ENCODE measurements at places on chromosomes 1 and 21.

DNA sequence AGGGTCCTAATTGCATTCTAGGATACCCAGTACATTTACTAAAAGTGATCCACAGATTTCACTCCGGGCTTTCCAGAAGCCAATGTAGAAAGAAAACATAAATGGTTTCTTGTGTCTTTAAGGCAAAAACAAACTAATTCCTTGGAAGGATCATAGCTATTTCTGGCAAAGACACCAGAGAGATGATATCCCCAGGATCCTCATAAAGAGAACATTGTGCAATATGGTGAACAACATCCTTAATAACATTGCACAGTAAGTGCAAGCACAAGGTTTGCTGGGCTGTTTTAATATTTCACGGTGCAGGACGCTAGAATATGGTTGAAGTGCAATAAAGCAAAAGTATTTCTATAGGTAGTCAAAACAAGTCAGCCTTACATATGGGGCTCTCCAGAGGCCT lies 83.0 kb downstream of the NTPCR start:
- DNase-seq = no peak

DNA sequence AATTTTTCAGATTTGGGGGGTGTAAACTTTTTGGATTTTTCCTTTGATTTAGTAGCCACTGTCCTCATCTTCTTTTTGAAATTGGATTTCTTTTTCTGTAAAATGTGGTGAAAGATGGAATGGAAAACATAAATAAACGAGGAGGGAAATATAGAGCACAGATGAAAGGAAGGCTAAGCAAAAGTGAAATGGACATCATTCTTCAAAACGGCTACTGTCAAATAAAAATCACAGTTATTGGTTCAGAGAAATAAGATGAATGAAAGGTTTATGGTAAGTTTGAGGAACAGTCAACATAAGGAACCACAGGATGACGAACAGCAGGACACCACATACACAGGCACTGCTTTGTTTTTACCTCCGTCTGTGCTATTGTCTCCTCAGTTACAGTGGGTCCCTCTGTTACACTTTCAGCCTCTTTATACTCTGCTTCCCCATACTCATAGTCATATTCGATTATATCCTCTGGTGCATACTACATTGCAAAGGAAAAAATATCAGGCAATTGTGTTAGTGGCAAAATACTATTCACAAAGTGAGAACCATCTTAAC lies 82.4 kb downstream of the COL11A1 start:
- no peak for DNase-seq

DNA sequence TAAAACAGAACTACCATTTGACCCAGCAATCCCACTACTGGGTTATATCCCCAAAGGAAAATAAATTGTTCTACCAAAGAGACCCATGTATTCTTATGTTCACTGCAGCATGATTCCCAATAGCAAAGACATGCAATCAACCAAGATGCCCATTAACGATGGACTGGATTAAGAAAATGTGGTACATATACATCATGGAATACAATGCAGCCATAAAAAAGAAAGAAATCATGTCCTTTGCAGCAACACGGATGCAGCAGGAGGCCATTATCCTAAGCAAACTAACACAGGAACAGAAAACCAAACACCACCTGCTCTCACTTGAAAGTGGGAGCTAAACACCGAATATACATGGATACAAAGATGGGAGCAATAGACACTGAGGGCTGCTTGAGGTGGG lies 44.2 kb downstream of the SLC35D1 start:
- no peak for DNase-seq

DNA sequence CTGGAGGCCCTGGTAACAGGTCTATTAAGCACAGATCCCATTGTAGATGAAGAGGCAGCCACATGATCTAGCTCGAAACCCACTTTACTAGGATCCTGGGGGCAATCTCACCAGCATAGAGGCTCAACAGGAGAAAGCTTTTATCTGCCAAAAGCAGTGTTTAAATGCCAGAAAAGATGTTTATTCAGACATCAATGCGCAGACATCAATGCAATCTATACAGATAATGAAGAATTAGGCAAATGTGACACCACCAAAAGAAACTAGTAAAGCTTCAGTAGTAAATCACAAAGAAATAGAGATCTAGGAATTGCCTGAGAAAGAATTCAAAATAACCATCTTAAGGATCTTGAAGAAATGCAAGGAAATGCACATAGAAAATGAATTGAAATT lies 32.5 kb downstream of the OR6Y1 start:
- no peak for DNase-seq

DNA sequence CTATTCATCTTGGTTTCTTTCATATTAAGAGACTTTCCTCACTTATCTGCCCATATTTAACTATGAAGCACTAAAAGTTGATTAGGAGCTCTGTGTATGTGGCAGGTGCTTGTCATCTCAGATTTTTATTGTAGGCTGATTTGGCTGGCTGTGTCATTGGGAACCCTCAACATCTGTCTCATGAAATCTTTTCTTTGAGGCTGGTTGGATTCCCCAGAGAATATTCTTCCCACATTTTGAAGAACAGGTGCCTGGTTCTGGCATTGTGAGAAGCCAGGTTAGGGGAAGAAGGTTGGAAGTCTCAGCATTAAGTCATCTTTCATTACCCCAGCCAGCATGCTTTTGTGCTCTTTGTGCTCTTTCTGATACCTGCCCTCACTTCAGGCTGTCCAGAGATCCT lies 37.1 kb downstream of the EEIG2 start:
- no peak for DNase-seq

DNA sequence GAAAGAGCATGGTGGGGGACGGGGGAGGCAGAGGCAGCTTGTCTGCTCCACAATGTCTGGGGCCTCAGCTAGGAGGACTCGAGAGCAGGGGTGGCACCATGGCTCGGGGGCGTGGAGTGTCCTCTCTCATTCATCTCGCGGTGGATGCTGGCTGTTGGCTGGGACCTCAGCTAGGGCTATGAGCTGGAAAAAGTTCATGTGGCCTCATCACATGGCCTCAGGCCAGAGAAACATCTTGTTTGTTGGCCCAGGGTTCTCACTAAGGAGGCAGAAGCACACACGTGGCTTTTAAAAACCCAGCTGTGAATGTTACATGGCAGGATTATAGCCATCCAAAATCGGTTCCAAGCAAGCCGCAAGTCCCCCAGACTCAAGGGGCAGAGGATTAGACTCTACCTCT lies 6.2 kb upstream of the CENPS start:
- DNase-seq = no peak

- no peak for DNase-seq
Measured at GRCh38 chr1:13899856-13900255, 199.9 kb downstream of the PRDM2 start.

- DNase-seq = peak; percentile 58
Measured at GRCh38 chr1:52631759-52632331, 1.1 kb upstream of the SHISAL2A start.

DNA sequence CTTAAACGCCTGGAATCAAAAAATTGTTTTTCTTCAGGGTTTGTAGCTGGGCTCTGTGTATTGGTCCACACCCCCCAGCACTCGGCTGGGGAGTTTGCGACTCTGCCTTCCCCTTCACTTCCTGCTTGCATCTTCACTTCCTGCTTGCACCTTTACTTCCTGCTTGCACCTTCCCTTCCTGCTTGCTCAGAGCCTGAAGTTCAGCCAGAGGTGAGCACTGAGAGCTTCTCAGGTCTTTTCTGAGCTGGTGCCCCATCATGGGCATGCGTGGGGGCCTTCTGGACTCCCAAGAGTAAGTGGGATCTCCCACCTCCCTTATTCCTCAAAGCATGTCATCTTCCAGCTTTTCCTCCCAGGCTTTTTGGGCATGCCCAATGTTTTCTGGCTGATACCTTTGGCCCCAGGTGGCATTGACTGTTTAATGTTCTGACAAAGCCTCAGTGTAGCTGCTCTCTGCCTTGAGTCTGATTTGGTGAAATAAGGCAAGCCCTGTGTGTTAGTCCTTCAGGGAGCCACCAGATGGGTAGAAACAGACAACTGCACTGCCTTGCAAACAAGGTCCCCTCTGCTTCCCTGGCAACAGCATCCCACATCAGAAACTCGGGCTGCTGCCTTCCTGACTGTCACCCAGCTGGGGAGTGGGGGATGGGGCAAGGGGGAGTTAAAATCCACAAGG lies 3.5 kb downstream of the KRTAP10-2 start:
- peak; percentile 51 for DNase-seq

- no peak for DNase-seq
Measured at GRCh38 chr1:206660136-206660535, 24.6 kb upstream of the MAPKAPK2 start.

DNA sequence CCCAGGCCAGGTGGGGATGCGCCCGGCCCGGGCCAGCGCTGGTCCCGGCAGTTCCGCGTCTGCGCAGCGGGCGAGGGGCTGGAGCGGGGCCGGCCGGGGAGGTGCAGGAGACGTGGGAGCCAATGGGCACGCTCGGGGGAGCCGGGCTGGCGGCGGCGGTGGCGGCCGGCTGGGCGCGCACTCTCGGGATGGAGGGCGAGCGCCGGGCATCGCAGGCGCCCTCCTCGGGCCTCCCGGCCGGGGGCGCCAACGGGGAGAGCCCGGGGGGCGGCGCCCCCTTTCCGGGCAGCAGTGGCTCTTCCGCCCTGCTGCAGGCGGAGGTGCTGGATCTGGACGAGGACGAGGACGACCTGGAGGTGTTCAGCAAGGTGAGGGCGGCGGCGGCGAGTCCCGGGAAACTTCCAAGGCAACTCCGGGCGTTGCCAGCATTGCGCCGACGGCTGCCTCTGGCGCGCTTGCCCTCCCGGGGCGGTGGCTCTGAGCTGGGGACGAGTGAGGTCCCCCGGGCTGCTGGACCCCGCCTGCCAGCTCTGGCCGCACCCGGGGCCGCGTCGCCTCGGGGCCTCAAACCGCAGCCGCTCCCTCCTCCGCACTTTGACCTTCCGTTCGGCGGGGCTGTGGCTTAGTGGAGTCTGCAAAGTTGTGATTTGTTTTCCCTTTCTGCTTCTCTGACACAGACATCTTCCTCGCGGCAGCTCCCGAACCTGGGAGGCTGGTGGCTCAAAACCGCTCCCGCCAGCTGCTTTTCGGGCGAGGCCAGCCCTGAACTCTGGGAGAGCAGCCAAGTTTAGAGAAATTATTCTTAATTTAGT lies at the start of gene SNX7:
TSS of gene SNX7 (plus strand) at position 178 of the 812 bp plus-strand sequence. CDS start at position 189, 11 bp downstream.
- peak; percentile 55 for DNase-seq
